Thoracic aorta (tissue), 2 donors: ENCODE measurements at places on chromosomes 7 and 10. TPM values are rescaled to one million over a fixed set of nuclear protein-coding genes. Genes with fewer than 3 reads are reported as not detected.
A peak's percentile ranks its signal among the peaks of the same experiment; 100 is the strongest.

GRCh38 chr7:93165447-93165846 lies 17.3 kb upstream of the SAMD9L start:
- no peak for DNase-seq

DNA sequence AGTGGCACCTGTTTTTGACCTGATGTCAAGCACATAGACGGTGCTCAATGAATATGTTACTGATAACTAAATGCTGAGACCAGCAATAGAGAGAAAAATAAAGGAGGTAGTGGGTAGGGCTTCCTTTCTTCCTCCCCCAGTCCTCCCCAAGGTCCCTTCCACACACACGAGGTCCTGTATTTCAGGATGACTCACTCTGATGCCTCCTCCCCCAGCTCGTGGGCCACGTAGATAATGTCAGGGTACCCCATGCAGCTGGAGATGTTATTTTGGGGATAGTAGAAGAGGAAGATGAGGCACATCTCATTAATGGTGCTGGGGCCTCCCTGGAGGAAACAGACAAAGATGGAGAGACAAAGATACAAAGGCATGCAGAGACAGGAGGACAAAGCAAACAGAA lies 17.3 kb downstream of the PRSS58 start:
- DNase-seq = no peak

DNA sequence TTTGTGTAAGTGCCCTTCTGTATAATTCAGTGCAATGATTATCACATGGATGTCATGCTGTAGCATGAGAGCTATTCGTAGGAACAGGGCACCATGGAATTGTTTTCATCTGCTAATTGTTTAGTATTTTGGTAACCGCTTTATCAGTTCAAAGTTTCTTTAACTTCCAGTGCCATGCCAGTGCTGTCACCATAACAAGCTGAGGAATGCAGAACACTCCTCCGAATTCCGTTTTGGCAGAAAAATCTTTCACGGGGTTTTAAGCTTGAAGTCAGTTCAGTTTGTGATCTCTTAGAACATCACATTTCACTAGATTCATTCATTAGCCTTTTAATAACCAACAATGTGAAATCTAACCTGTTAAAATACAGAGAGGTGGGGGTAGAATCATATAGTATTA lies 117.2 kb upstream of the SEMA3C start:
- no peak for DNase-seq

- no peak for DNase-seq
These were observed 866 bp upstream of the SFMBT2 start for GRCh38 chr10:7411671-7412128.

DNA sequence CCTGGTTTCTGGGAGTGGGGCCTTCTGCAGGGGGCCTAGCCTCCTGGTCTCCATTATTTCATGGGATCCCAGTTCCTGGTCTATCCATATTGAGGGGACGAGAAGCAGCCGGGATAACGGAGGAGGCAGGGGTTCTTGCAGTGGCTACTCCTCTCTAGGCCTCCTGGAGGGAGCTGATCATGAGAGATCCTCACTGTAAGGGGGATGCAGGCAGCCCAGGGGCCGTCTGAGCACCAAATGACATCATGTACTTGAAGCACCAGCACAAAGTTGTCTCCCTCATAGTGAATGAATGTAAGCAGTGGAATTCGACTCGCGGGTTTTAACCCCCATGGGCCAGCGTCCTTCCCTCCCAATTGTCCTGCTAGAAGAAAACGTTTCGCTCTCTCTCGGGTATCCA lies 964 bp upstream of the ADCY1 start:
- no peak for DNase-seq

- no peak for DNase-seq
These were observed 15.3 kb upstream of the CFAP69 start for GRCh38 chr7:90229682-90230081.

- DNase-seq = no peak
These were observed 16.5 kb downstream of the FAM131B start for GRCh38 chr7:143346018-143346417.

- DNase-seq = no peak
These were observed 48.6 kb downstream of the DGKI start for GRCh38 chr7:137798073-137798763.

- no peak for DNase-seq
These were observed 46.3 kb downstream of the EEPD1 start for GRCh38 chr7:36199329-36199728.

GRCh38 chr10:72087392-72087968 lies 871 bp downstream of the SPOCK2 start:
- DNase-seq = no peak

GRCh38 chr7:6589151-6589828 lies 531 bp upstream of the INTS15 start:
- no peak for DNase-seq

DNA sequence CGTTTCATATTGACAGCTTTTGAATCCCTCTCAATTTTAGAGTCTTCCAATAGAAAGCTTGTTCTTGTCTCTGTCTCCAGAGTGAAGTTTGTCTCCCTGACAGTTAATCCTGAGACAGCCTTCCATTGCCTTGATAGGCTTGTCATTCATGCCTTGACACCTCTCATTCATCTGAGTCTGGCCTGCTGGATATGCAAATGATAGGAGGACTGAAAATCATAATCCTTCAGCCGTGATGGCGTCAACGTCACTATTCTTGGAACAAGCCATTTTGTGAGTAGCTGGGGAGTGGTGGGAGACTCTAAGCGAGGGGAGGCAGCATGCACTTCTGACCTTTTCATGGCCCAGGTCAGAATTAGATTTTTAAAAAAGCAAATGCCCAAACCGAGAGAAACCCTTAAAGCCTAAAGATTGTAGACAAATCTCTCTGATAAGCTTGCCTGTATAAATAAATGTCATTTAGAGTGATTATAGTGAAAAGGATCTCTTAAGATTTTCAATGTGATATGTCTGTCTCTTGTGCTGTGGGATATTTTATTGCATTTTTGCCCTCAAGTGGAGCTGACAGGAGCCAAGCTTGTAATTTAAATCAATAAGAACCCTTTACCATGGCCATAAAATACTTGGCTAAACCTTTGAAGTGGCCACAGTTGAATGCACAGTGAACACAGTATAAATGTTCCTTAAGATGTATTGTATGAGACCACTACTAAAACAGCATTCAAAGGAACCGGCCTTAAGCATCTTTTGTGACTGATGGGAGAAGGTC lies 148.8 kb downstream of the SNX10 start:
- no peak for DNase-seq

GRCh38 chr7:137903382-137904169 lies 56.8 kb upstream of the DGKI start:
- DNase-seq = no peak

DNA sequence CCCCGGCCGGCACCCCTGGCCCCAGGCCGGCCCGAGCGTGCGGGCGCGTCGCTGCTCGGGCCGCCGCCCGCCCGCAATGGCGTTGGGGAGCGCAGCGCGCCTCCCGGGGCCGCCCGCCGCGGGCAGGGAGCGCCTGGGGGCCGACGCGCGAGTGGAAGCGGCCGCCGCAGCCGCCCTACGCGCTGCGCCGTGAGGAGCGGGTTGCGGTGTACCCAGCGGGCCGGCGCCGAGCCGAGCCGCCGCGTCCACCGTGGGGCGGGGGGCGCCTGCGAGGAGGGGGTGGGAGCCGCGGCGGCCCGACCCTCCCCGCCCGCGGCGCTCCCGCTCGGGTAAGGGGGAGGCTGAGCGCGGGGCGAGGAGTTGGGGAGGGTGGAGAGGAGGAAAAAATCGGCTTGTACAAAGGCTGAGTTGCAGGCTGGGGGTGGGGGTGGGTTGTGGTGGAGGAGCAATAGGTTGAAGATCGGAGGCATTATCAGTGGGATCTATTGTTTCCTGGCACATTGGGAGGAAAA lies 473 bp downstream of the PPP1R9A start:
- DNase-seq = no peak

DNA sequence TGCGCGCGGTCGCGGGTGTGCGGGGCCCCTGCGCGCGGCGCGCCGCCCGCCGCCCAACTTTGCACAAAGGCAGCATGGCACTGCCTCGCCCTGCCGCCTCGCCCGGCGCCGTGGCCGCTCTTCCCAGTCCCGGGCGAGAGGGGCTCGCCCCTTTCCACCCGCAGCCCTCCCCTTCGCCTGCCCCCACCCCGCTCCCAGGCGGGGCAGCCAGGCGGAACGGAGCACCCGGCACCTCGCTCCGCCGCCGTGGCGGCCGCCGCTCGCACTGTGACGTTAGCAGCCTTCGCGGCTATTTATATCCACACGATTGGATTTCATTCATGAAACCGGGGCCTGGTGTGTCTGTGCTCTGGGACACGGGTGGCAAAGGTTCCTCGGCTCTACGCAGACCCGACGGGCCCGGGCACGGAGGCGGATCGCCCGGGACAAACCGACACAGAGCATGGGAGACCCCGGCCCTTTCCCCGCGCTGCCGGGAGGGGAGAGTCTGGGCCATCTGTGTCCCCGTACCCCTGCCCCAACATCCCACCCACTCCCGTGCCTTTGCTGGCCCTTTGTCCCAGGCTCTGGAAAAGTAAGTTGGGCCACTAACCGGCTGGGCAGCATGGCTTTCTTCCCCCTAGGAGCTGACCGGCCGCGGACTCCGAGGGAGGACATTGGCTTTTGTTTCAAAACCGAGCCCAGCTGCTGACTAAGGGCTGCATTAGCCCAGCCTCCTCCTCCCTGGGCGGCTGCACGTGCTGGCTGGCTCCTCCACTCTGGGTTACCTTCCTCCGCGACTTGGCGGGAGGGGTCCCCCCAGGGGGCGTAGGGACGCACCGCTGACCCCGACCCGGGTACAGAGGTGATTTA lies at the start of gene RHOBTB1:
Gene RHOBTB1, minus strand, starts transcription at position 128 of the 852 bp plus-strand sequence. CDS start 32,643 bp downstream, outside the sequence.
- peak; percentile 4 for DNase-seq

DNA sequence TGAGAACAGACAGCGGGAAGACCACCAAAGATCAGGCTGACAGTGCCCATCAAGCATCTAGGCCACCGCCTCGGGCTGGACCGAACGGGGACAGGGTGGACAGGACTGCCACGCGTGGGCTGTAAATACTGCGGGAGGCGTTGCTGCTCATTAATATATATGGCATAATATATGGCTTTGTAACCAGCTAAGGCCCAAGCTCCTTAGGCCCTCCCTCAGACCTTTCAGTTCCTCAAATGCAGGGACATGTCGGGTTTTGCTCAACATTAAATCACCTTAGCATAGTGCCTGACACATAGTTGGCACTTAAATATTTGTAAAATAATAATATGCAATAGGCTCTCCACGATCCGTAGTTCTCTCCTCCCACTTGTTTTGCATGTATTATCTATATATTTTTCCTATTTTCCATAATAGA lies 402 bp upstream of the TMEM168 start:
- no peak for DNase-seq

DNA sequence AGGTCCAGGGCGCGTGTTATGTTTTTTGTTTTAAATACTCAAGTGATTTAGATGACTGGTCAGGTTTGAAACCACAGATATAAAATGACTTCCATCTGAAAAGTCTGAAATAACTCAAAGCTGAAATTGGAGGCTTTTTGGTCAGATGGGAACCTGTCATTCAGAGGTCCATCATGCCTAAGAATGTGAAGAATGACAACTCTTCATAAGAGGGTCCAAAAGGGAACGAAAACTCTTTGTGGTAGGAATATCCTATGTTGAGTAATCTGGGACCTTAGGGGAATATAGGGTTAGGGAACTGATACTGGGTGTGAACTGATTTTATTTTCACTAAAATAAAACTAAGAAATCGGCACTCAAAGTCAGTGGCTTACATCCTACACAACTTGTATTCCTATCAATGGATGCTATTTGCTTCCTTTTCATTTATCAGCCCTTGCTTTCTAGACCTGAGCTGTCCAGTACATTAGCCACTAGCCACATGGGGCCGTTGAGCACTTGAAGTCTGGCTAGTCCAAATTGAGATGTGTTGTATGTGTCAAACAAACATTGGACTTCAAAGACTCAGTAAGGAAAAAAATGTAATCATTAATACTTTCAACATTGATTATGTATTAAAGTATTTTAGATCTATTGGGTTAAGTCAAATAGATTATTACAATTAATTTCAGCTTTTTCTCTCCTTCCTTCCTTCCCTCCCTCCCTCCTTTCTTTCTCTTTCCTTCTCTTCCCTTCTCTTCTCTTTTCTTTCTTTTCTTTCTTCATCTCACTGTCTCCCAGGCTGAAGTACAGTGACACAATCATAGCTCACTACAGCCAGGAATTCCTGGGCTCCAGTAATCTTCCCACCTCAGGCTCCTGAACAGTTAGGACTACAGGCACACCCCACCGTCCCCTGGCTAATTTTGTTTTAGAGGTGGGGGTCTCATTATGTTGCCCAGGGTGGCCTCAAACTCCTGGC lies 56.5 kb upstream of the KDM7A start:
- DNase-seq = no peak

DNA sequence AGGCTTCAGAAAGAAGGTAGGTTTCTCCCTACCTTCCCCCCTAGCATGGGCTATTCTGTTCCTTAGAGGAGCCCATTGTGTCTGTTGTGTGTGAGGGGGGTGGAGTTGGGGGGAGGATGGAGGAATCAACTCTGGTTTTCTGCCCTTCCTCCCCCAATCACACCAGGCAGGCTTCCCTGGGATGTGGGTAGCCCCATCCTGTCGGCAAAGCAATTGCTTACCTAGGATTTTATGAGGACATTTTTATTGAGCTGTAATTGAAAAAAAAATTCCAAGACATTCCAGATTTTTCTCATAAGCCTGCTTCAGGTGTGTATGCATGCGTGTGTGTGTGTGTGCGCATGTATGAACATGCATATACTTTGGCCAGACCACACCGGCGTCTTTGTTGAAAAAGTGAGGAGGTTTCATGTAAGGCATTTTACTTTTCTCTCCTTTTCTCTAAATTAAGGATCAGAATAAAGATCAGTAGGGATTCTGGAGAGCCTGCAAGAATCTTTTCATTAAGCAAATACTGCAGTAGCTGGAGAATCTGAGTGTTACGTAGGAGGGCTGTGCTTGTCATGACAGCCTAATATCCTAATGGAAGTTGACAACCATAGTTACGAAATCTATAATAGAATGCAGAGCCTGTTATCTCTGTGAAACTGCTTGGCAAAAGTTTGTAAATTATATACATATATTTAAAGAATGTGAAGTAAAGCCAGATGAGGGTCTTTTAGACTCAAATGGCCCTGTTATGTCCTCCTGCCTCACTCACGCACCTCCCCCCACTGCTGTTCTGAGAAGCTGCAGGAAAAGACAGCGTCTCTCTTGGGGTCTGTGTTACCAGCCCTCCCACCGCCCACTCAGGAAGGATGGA lies 27.3 kb upstream of the SAMD8 start:
- DNase-seq = no peak

- no peak for DNase-seq
These were observed 311.9 kb upstream of the GNAI1 start for GRCh38 chr7:79822620-79823240.

Gene NUTM2A
- total RNA-seq = 2.7 TPM

Gene GNAT3
- not detected for total RNA-seq

Gene ZMIZ1
- 81.6 TPM for total RNA-seq

Gene AQP1
- total RNA-seq = 1,768 TPM

Gene SPDYE5
- not detected for total RNA-seq

Gene KIF11
- 1.9 TPM for total RNA-seq

Gene BMPER
- total RNA-seq = 0.54 TPM

Gene ADARB2
- total RNA-seq = 0.71 TPM

Gene ACSM6
- not detected for total RNA-seq

Gene TMEM273
- total RNA-seq = 9.6 TPM

Gene EMX2
- total RNA-seq = not detected

Gene NCF1
- 18.1 TPM for total RNA-seq

Gene POLR3A
- 12.3 TPM for total RNA-seq

Gene MYO3A
- total RNA-seq = under 0.01 TPM

Gene LRRD1
- total RNA-seq = not detected

Gene ELN
- total RNA-seq = 3,836 TPM

Gene RGR
- total RNA-seq = not detected
